ENCODE measurements at places on chromosomes 5 and 9. TPM values are rescaled to one million over a fixed set of nuclear protein-coding genes. Genes with fewer than 3 reads are reported as not detected.

GRCh38 chr9:89553451-89554010 is 51.3 kb upstream of the GADD45G start:
- DNase-seq: no peak

ANKHD1 gene
- total RNA-seq: 230 TPM

DNA sequence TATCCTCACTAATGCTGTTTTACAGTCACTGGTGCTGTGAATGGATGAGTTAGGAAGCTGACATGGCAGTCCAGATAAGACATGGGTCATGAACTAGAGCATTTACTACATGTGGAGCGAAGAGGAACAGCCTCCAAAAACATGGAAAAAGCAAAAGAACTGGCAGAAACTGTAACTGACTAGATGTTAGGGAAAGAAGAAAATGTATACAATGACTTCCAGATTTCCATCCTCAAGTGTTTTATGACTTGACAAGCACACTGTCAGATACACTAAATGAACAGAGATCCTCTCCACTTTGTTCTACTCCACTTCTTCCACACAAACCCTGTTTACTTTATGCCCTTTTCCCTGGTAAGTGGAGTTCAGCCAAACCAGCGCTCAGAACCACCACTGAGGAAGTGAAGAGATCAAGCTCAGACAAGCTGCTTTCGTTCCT is 11.5 kb downstream of the HMGCS1 start:
- no peak for DNase-seq

DNA sequence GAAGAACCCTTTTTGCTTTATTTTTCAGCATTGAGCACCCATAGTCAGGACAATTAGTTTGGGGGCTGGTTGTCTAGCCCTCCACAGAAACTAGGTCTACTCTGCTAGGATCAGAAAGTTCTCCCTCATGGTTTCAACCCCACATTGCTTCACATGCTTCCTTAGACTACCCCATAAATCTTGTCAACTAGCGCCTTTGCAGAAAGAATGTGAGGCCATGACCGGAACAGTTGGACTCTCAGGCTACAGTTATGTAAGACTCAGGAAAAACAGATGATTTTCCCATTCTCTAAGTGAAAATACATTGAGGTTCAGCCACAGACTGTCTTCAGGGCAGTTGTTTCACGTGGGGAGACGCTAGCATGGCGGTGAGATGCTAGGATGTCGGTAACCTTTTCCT is 255.6 kb downstream of the NR3C1 start:
- DNase-seq: no peak

GRCh38 chr9:81082221-81082620 is 607.1 kb downstream of the TLE1 start:
- no peak for DNase-seq

NEUROG1 gene
- total RNA-seq: not detected

DNA sequence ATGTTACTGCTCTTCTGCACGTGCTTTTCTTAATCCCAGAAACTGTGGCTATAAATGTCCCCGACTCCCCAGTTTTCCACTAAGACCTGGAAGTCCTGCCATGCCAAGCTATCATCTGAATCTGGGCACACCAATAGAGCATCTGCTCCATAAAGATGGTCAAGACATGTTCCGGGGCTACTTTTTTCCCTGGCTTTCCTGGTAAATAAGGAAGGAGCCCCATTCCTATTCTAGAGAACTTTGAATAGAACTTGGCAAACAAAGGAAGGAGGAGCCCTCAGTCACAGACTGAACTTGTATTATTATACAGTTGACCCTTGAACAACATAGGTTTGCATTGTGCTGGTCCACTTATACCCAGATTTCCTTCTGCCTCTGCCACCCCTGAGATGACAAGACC is 182.9 kb downstream of the CCDC192 start:
- no peak for DNase-seq

- DNase-seq: no peak
Measured at GRCh38 chr9:10436756-10437155, 176.0 kb downstream of the PTPRD start.

GRCh38 chr5:103561685-103562452 is 720 bp downstream of the NUDT12 start:
- DNase-seq: no peak

- DNase-seq: no peak
Measured at GRCh38 chr9:90734631-90735030, 67.0 kb upstream of the SYK start.

DNA sequence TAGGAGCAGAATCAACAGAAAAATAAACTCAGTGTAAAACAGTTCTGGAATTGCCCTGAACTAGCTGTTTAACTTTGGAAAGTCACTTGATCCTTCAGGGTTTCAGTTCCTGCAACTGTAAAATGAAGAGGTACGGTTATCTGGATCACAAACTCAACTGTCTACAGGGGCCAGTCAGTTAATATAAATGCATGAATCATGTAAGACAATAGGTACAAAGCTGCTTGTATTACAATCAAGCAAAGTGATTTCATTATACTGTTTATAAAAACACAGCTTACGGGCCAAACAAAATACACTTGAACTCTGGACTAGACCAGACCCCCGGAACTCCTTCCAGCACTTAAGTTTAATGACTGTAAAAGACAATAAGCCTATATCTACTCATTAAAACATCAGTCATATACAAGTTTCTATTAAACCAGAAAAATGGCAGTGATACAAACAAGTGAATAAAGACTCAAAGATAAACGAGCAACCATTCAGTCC is 73.0 kb downstream of the MRPS27 start:
- DNase-seq: no peak

GRCh38 chr5:92144824-92145223 is 761.7 kb upstream of the ARRDC3 start:
- no peak for DNase-seq

NOP16 gene
- 12.1 TPM for total RNA-seq
